ENCODE measurements at places on chromosomes 16 and 17.

- DNase-seq, result no peak
These were observed 28.1 kb upstream of the SIAH1 start for GRCh38 chr16:48413272-48413671.

GRCh38 chr16:7090628-7091115 is 242.0 kb upstream of the RBFOX1 start:
- DNase-seq, result no peak

GRCh38 chr17:28643983-28644786 is 773 bp downstream of the BLTP2 start:
- DNase-seq, result no peak

GRCh38 chr17:7729816-7730215 is 12.3 kb downstream of the DNAH2 start:
- no peak for DNase-seq

- no peak for DNase-seq
These were observed 30.7 kb upstream of the SLC5A11 start for GRCh38 chr16:24815021-24815420.

GRCh38 chr16:50198802-50199403 is 45.8 kb downstream of the TENT4B start:
- no peak for DNase-seq

DNA sequence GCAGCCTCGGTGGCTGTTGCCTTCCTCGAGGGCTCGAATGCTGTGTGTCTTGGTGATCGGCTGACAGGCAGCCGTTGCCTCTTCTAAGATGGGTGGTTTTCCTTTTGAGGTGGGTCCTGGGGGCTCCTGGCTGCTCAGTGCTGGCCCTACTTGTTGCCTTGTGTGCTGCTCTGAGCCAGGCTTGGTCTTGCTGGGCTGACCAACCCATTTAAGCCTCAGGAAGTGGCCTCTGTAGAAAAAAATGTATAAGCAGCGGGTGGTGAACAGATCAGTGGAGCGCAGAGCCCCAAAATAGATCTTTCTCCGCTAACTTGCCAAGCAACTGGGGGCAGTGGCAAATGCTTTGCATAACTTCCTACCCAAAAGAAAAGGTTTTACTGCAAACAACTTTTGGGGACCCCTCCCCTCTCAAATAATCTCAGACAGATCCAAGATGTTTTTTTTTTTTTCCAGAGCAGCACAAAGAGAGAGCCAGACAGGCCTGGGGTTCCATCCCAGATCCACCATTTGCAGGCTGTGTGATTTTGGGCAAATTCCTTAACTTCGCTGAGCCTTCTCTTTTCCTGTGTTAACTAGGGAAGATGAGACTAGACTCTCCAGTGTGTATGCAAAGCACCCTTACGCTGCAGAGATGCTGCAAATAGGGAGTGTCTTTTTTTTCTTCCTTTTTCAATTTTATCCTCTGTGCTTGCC is 42.5 kb downstream of the PLCG2 start:
- no peak for DNase-seq

DNA sequence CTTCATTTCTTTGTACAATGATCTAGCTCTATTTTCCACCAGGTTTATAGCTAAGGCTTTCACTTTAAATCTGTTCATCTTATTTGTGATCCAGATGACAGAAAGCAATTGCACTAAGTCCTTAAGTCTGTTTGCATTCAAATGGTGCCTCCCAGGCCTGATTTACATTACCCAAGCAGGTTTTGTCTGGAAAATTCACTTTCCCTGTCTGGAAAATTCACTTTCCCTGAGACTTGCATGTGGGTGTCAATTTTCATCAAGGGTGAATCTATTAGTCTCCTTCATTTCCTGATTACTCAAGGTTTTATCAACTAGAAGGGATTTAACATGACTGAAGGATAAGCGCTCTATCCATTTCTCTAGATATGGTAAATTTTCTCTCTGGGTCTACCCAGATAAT is 1480.2 kb upstream of the GOT2 start:
- DNase-seq, result no peak

GRCh38 chr16:89599451-89599858 is 14.0 kb upstream of the DPEP1 start:
- DNase-seq, result no peak

GRCh38 chr17:31112001-31112661 is 17.4 kb downstream of the NF1 start:
- no peak for DNase-seq

GRCh38 chr17:7956228-7956965 is 24.4 kb downstream of the CNTROB start:
- DNase-seq, result no peak

DNA sequence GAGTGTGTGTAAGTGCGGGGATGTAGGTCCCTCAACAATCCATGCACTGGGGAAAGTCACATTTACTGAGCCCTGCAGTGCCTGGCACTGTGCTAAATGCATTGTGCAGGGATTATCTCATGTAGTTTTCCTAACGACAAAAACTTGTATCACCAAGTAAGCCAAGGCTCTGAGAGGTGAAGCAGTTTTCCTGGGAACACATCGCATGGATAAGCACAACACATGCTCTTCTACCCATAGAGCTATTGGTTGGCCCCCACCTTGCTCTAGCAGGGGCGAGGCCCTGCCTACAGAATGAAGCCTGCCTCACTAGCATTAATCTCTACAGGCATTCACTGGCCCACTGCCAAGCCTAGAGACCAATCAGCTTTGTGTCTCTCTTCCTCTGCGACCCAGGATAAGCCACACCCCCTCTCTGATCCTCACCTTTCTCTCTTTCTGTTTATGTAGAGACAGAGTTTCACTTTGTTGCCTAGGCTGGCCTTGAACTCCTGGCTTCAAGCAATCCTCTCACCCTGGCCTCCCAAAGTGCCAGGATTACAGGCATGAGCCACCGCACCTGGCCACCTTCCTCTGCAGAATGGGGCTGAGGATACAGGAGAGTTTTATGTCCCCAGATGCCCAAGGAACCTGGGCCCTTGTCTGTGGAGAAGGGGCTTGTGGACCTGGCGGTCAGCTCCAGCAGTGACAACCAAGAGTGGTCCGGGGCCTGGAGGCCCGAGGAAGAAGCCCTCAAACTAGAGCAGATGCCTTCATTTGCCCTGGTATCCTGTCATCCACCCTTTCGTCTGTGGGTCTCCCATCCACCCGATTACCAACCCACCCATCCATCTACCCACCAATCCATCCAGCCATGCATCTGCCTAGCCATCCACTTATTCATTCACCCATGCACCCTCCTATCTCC is 12.8 kb downstream of the CDH16 start:
- DNase-seq, result no peak

GRCh38 chr17:16915752-16916556 is 56.0 kb downstream of the TNFRSF13B start:
- no peak for DNase-seq

DNA sequence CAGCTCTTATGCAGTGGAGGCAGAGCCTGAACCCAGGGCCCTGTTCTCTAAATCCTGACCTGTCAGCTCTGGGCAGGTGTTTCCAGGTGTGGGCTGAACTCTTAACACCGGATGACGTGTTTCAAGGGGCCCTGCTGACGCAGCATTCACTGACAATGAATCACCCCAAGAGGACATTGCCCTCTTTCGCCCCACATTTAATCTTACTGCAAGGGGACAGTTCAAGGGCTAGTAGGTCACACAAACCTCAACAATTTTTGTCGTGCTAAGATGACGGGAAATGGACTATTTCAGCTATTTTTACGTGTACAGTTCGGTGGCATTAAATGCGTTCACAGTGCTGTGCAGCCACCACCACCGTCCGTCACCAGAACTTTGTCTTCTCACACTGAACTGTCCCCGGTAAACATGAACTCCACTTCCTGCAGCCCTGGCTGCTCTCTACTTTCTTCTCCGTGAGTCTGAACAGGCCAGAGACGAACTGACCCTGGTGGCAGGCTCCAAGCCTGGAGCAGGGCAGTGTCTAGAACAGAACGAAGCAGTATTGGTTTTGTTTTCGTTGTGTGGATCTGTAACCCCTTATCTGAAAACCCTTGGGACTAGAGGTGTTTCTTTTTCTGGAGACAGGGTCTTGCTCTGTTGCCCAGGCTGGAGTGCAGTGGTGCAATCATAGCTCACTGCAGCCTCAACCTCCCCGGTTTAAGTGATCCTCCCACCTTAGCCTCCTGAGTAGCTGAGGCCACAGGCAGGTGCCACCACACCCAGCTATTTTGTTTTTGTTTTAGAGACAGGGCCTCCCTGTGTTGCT is 88.4 kb upstream of the CIBAR2 start:
- DNase-seq, result no peak

DNA sequence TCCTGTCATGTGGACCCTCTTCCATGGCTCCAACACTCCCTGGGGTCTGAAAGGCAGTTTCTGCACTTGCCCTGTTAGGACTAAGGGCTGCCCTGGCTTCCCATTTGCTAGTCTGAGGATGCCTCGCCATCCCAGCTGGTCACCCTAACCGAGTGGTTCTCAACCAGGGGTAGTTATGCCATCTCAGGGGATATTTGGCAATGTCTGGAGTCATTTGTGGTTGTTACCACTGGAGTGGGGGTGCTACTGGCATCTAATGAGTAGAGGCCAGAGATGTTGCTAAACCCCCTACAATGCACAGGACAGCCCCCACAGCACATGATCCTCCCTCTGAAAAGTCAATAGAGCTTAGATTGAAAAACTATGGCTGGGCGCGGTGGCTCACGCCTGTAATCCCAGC is 26.9 kb upstream of the CDH1 start:
- no peak for DNase-seq

DNA sequence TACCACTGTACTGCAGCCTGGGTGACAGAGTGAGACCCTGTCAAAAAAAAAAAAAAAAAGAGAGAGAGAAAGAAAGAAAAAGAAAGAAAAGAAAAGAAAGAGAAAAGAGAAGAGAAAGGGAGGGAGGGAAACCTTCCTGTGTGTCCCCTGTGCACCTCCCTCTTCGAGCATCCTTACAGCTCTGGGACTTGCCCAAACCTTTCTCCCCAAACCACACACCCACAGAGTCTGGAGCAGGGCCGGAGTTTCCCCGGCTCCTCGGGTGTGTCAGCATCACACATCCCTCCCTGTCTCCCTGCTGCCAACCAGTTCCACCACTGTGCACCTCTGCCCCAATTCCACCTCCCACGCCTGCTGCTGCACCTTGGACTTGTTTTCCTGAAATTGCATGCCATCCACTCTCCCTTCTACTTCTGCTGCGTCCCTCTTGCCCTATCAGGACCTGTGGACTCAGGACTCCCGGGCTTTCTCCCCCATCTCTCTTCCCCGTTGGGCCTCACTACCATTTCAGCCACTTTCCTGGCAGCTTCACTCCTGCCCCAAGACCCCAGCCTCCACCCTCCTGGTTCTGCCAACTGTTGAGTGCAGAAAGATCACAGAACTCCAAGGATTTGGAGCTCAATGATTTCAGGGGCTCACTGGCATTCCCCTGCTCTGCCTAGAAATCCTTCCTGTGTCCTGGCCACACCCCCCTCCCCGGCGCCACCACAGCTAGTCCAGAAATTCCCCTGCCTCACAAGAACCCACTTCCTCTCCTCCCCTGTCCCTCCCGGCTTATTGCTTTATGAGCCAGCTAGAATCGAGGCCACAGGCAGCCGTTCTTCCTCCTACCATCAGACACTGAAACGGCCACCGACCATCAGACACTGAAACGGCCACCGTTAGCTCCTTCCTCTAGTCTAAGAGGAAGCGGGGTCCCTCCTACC is 3.7 kb upstream of the CDK3 start:
- no peak for DNase-seq

DNA sequence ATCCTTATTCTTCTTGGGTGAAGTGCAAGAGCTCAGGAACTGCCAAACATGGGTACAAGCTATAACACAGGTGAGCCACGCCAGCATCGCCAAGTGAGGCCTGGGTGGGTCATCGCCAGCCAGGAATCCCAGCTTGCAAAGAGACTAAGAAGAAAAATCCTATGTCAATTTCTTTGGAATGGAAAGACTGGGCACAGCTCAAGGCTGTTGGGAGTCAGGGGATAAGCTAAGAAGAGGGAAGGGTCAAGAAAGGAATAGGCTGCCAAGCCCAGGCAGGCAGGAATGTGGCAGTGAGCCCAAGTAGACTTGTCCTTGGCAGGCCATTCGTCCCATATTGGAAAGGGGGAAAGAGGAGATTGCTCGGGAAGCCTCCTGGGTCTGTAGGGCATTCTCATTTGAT is 191.4 kb upstream of the CDH5 start:
- DNase-seq, result no peak

DNA sequence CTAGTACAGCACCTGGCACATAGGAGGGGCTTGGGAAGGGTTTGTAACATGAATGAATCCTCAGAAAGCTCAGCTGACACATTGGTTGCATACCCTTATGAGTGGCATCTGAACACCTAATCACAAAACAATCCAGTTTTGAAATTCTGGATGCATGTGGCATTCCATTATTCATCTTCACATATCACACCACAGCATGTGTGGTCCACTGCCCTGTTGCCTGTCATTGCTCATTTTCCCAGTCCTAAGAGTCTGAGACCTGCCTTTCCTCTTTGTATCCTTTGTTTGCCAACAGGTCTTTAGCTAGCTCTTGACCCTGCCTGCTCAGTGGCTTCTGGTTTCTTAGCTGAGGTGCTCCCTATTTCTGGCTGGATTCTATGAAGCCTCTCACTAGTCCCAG is 170.8 kb upstream of the ASIC2 start:
- no peak for DNase-seq

DNA sequence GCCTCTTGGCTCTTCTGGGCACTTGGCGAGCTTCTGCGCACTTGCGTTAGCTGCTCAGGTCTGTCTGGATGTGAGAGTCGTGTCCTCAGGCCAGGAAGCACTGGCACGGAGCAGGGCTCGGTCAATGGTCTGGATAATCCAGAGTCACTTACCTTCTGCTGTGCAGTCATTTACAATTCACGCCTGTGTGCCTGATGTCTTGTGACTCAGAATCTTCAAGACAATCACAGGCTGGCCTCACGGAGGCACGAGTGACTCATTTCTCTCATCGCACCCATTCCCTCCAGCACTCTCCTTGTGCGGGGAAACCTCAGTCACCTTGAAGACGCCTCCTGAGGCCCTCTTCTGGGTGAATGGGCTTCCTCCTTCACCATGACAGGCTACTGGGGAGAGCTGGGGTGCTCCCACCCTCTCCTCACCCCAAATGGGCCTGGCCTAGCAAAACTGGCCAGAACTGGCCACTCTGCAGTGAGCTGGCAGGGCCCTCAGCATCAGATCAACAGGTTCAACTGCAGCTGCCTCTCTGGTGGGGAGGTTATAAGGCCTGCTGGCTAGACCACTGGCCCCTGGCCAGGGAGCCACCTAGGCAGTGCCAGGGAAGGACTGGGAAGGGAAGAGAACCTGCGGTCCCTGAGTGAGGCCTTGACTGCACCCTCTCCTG is 1.9 kb upstream of the CAPN15 start:
- peak; percentile 57 for DNase-seq

- no peak for DNase-seq
These were observed 1.3 kb upstream of the NXPH3 start for GRCh38 chr17:49574323-49574781.

DNA sequence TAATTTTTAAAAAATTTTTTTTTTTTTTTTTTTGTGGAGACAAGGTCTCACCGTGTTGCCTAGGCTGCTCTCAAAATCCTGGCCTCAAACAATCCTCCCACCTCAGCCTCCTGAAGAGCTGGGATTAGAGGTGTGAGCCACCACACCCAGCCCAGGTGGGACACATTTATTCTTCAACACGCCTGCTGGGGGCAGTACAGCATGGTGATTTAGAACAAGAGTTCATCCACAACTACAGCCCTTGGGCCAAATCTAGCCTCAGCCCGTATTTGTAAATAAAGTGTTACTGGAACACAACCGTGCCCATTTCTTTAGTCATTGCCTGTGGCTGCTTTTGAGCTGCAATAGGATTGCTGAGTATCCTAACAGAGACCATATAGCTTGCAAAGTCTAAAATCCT is 92.8 kb downstream of the KATNIP start:
- DNase-seq, result no peak

GRCh38 chr16:67216612-67217490 is 10.1 kb upstream of the TMEM208 start:
- no peak for DNase-seq
